Cardiac septum (tissue), 1 donor: ENCODE measurements at places on chromosomes 4 and X. TPM values are rescaled to one million over a fixed set of nuclear protein-coding genes. Genes with fewer than 3 reads are reported as not detected.

Gene LDOC1
- 4.5 TPM for total RNA-seq

Gene GAR1
- 7.9 TPM for total RNA-seq

Gene AFP
- total RNA-seq, result not detected

Gene ARHGAP6
- 4.8 TPM for total RNA-seq

Gene RPL9
- 532 TPM for total RNA-seq

DNA sequence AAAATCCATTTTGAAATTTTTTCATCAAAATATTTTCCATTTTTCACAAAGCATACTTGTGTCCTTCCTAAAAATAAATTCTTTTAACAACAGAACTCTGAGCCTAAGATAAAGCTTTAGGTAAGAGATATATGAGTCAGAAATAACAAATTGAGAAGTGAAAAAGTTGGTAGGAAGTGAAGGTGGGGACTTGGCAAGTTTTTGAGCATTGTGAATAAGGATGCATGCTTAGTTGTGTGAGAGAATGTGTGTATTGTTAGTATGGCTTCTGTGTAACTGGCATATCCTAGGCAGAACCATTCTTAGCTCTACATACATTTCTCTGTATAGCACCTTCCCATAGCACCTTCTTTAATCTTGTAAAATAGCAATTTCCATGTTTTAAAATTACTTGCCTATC lies 6.8 kb downstream of the ASB5 start:
- DNase-seq, result no peak
